ENCODE measurements at places on chromosomes 4 and X.

DNA sequence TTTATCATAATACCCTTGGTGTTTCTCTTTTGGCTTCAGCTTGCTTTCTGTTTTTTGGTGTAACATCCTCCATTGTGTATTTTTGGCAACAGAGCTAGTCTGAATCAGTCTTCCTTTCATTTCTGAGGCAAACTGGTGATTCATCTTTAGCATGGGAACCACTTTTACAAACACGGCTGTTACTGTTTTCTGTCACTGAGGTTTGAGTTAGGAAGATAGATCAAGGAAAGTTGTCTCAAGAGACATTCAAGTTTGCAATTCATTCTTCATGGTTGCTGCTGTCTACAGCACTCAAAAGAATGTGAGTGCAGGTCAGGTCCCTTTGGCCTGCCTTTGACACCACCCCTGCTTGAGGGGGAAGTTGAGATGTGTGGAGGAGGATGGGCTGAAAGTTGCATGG, 36.3 kb downstream of the IL21 start:
- DNase-seq, result no peak

- DNase-seq, result no peak
These were observed 53.1 kb upstream of the TMEM33 start for GRCh38 chr4:41881981-41882624.

GRCh38 chrX:134969726-134970125, 21.1 kb upstream of the SMIM10 start:
- no peak for DNase-seq

DNA sequence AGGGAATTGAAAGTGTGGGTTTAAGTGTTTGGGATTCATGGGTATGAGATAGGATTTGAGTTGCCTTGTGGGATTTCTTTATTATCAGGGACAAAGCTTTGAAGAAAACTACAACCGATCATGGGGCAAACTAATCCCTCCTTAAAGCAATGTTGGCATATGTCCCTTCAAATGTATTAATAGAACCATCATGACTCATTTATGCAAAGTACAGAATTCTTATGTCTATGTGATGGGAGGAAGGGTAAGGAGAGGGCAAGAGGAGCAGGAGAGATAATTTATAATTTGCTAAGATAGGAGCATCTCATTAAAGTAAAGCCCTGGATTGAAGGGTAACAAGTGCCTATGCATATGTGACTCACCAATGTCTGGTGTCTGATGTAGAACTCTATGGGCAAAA, 94.2 kb downstream of the PHEX start:
- DNase-seq, result no peak

DNA sequence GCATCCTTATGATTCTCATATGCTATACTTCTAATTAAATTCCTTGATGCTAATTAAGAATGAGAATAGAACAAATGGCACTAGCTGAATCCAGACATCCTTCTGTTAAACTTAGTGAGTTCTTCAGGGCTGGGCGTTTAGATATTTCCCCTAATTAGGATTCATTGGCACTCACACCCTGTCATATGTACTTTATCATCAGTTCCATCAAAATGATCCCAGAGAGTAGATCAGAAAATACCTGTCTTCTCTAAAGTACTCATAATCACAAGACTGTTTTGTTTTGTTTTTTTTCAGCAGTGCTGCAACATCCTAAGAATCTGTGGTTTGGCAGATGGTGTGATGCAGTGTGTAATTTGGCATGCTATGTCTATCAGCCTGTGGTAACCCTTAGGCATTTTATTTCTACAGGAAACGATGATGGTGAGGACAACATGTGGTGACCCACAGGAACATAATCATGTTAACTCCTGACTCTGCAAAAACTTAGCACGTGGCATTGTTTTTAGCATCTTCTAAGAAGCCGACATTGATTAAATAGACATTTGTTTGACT, 2528.4 kb downstream of the ARAP2 start:
- DNase-seq, result no peak

DNA sequence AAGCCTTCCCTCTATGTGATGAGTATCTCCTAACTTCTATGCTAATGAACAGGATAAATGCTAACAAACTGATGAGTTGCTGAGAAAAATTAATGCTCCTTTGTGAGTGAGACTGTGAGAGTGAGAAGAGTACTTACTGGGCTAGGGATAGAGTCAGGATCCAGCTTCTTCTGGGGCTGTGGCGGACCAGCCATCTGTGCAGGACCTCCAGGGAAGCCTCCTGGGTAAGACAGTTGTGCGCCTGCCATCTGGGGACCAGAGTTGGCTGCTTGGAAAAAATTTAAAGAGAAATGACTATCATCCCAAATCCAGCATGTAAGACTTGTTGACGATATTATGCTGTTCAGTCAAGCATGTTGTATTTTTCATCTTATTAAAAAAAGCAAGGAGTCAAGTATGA, 21.0 kb downstream of the SEC24D start:
- no peak for DNase-seq

GRCh38 chr4:165207016-165207430, 338 bp upstream of the KLHL2 start:
- DNase-seq, result no peak

- DNase-seq, result no peak
These were observed 522.8 kb downstream of the GLUD2 start for GRCh38 chrX:121570072-121570841.

DNA sequence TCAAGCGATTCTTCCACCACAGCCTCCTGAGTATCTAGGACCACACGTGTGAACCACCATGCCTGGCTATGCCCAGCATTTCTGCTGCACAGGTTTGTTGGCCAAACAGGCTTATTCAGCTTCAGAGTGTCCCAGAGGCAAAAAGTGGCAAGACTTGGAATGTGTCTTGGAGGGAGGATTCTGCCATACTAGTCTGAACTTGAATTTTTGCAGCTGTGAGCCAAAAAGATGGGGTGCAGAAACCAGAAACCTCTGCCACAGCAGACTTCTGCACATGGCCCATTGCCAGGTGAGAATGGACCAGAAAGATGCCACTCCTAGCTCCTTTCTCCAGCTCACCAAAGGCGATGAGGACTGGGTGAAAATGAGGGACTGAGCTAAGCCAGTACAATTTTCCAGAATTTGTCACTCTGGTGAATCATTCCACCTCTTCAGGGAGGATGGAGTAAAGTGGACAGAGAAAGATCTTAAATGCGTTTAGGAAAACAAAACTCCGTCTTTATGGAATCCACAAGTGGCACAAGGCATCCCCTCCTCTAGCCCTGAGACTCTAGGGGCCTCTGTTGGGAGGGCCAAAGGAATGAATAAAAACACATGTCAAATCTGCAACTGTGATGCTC, 369.1 kb upstream of the CLNK start:
- DNase-seq, result no peak

DNA sequence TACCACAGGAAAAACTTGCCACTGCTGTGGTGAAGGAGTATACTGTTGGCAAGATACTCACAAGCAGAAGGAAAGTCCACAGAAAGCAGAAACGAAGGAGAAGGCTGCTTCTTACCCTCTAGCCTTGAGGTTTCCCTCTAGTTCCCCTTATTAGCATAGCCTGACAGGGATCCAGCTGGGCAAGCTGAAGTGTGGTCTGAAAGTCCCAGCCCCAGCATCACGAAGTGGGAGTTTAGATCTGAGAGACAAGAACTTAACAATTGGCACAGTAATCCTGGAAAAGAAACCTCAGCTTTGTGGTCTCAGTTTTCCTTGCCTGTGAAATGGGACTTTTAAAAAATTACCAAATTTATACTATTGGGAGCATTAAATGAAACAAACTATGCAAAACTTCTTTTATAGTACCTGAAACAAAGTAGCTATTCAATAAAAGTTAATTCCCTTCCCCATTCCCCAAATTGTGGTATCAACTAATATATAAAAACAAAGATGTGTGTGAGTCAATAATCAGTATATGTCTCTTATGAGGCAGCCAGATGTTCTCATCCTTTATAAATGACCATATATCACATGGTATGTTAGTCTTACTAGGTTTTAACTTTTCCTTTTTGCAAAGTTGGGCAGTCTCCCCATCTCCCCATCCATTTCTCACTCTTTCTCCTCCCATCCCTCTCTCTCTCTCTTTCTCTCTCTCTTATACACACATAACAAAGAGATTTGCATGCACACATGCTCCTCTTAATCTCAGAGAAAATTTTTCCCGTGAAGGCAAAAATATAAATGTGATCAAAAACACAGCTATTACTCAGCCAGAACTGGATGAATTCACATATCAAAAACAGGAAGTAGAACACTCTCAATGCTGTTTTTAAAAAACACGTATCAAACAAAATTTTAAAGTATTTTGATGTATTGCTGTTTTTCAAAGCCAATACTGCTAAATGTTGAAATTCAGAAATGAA, 57.8 kb downstream of the SCFD2 start:
- no peak for DNase-seq

GRCh38 chrX:46547857-46548256, 2.6 kb upstream of the ZNF674 start:
- DNase-seq, result no peak

DNA sequence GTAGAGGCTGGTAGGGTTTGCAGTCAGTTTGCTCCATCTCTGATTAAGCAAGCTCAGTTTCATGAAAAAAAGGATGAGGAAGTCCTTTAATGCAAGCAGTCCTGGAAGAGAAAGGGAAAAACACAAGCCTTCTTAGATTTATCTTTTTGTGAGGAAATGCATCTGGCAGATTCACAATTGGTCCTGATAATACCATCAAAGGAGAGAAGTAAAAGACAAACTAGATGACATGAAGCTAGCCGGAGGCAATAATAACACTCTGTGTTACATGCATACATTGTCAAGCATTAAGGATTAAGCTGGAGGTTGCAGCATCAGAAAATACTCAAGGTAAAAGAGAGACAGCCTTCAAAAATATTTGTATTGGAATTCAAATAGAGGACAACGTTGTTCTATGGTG, 356.0 kb upstream of the TEX13C start:
- no peak for DNase-seq

GRCh38 chr4:114057746-114058145, 78.3 kb upstream of the ARSJ start:
- no peak for DNase-seq

GRCh38 chrX:134929808-134930207, 61.0 kb upstream of the SMIM10 start:
- no peak for DNase-seq

DNA sequence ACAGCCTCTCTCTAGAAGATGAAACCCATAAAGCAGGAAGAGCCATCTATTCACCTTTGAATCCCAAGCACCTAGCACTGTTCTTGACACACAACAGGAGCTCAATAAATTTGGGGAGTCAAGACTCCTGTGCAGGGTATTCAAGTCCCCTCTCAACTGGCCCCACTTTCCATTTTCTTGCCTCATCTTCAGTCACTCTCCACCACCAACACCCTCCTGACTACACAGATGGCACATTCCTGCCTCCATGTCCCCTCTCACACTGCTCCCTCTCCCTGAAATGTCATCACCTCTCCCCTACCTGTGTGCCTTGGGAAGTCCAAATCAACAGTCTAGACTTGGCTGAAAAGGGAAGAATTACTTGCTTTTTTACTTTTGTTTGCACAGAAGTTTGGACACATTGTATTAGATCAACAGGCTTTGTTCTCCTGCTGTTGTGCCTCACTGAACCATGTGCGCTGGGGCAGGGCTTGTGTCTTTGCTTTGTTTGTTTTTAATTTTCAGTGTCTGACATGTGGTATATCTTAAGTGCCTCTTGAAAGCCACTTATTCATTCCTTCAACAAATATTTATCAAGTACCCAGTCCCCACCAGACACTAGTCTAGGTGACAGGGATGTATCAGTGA, 85.1 kb downstream of the APBB2 start:
- DNase-seq, result no peak

GRCh38 chr4:25769251-25769650, 93.5 kb downstream of the SEL1L3 start:
- no peak for DNase-seq

DNA sequence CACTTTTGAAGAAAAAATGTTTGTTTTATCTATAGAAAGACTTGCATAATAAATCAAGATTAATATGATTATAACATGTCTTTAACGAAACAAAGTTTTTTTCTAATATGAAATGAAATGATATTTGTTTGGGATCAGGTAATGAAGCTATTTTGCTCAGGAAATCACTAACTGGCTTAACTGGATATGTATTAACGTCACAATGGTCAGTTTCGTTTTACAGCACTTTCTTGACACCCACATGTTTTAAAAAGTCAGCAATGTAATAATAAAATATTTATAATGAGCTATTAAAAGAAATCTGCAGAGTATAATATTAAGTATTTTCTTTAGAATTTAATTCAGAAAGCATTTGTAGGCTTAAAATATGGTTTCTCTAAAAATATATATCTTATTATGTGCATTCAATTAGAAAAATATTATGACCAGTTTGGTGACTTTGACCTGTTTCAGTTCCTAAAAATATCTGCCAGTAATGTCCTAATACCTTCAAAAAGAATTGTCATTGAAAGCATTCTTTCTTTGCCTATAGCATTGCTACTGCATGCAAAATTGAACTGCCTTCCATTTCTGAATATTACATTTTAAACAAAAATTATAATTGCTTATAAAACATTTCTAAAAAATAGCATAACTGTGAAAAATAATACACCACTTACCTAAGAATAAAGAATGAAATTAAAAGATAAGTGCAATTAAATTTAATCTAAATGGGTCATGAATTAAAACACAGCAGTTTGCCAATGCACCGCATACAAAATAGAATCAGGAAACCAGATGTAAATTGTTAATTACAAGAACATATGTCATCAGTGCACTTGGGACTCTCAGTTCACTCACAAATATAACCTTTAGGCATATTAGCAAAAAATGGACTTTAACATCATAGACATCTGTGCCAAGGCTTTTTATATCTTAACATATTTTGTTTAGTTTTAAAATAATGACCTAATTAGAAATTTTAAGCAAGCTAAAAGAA, 31.6 kb downstream of the TIGD2 start:
- no peak for DNase-seq

- DNase-seq, result no peak
These were observed 25.5 kb upstream of the MORC4 start for GRCh38 chrX:107025545-107025944.

- no peak for DNase-seq
These were observed 15.3 kb downstream of the GPC3 start for GRCh38 chrX:133970076-133970475.

- no peak for DNase-seq
These were observed 254.5 kb upstream of the VEGFC start for GRCh38 chr4:177047070-177047850.

- no peak for DNase-seq
These were observed 44.8 kb upstream of the NSG1 start for GRCh38 chr4:4341861-4342650.

DNA sequence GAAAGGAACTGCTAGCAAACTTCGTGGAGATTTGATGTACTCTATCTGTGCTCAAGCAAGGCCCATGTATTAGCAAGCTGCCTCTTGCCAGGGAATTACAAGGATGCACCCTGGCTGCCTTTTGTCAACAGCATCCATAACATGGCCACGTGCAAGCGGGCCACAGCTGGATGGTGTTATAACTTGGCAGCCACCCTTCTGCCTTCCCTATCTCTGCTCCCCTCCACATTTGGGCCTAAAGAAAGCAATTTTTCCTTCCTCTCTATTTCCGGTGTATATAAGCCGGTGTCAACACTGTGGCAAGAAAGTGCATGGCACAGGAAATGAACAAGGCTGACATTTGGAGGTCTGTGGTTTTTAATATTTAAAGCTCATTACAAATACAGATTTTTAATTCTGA, 94.8 kb downstream of the CLNK start:
- DNase-seq, result no peak
